ENCODE measurements at places on chromosomes 6 and 20. TPM values are rescaled to one million over a fixed set of nuclear protein-coding genes. Genes with fewer than 3 reads are reported as not detected.

DNA sequence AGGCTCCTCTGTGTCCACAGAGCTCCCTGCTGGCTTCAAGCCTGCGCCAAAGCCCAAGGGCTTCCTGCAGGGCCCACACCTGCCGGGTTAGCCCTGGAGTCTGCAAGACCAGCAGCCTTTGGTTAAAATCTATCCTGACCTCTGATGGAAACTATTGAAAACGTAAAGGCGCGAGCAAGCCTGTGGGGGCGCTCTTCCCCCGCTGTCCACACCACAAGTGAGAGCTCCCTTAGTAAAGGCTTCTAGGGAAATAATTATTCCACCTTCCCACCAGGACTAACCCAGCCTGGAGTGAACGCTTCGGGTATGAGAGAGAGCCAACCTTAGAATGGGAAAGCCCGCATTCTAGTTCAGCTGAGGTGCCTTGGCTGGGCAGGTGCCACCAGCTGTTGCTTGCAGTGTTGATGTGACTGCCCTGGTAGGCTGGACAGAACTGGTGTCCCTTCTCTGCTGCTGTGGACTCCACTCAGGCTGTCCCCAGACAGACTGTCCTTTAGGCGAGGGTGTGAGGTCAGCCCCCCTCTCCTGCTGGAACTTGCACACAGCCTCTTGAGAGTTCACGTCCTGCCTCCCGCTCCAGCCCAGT, 68.7 kb downstream of the SYTL3 start:
- no peak overlapping the region for H3K4me3 ChIP-seq
- H3K27ac ChIP-seq: no peak overlapping the region
- no peak for DNase-seq
- H3K27me3 ChIP-seq: no peaks in the 10 kb centered on the region
- H3K4me1 ChIP-seq: peaks cover 9% of the 10 kb centered on the region

- no peaks in the 10 kb centered on the region for H3K27me3 ChIP-seq
- no peaks in the 10 kb centered on the region for H3K36me3 ChIP-seq
- H3K4me3 ChIP-seq: no peak overlapping the region
- peaks cover 14% of the 10 kb centered on the region for H3K4me1 ChIP-seq
- H3K27ac ChIP-seq: peak overlapping the region; percentile 8
Measured at GRCh38 chr20:22946596-22946995, 88.5 kb upstream of the SSTR4 start.

- H3K4me1 ChIP-seq: no peaks in the 10 kb centered on the region
- no peak overlapping the region for H3K4me3 ChIP-seq
- no peak overlapping the region for H3K27ac ChIP-seq
Measured at GRCh38 chr20:16666272-16666671, 63.6 kb upstream of the SNRPB2 start.

DNA sequence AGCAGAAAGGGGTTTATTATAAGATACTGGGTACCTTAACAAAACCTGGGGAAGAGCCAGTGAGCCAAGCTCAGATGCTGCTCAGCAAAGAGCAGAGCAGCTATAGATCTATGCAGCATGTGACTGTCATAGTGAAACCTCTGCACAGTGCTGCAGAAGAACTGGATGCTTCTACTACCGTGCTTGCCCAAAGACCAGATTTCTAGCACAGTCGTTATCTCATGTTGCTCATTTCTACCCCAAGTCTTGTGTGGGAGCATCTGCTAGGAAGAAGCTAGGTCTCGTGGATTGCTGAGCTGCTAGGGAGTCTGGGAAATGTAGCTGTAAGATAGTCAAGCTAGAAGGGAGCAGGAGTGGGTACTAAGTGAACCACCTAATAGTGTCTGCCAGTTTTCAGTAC, 31.7 kb upstream of the GNRH2 start:
- no peak for DNase-seq
- H3K27me3 ChIP-seq: no peaks in the 10 kb centered on the region
- no peaks in the 10 kb centered on the region for H3K4me1 ChIP-seq
- H3K4me3 ChIP-seq: no peak overlapping the region
- no peak overlapping the region for H3K27ac ChIP-seq

DNA sequence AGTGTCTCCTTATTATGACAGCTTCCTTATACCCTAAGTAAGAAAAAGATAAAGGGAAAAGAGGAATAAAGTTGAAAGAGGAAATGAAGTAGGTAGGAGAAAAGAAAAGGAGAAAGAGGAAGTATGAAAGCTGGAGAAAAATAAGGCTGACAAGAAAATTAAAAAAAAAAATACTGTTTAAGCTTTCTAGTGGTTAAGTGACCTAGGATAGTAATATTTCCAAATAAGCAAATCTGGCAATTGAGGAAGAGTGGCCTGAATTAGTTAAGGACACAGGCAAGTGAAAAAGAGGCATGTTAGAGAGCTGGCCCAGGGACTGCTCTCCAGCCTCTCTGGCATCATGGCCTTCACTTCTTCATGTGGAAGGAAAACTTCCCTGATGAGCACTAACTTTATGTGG, 76.5 kb upstream of the ADGRF1 start:
- no peaks in the 10 kb centered on the region for H3K4me1 ChIP-seq
- H3K27ac ChIP-seq: no peak overlapping the region
- DNase-seq: no peak
- peaks cover 16% of the 10 kb centered on the region for H3K27me3 ChIP-seq
- H3K4me3 ChIP-seq: no peak overlapping the region

- H3K36me3 ChIP-seq: peaks cover 10% of the 10 kb centered on the region
- DNase-seq: no peak
- no peak overlapping the region for H3K27ac ChIP-seq
- no peaks in the 10 kb centered on the region for H3K27me3 ChIP-seq
- no peak overlapping the region for H3K4me3 ChIP-seq
- peaks cover 27% of the 10 kb centered on the region for H3K4me1 ChIP-seq
Measured at GRCh38 chr20:48622421-48622820, 205.4 kb downstream of the PREX1 start.

GRCh38 chr6:168920289-168920688, 333.4 kb downstream of the THBS2 start:
- H3K27me3 ChIP-seq: peaks cover 19% of the 10 kb centered on the region
- H3K36me3 ChIP-seq: no peaks in the 10 kb centered on the region
- peaks cover 11% of the 10 kb centered on the region for H3K4me1 ChIP-seq

- H3K27ac ChIP-seq: no peak overlapping the region
- H3K36me3 ChIP-seq: peaks cover 14% of the 10 kb centered on the region
- no peak for DNase-seq
- H3K27me3 ChIP-seq: peaks cover 20% of the 10 kb centered on the region
- peaks cover 16% of the 10 kb centered on the region for H3K4me1 ChIP-seq
Measured at GRCh38 chr6:16127471-16127870, 1.4 kb upstream of the MYLIP start.

GRCh38 chr6:107118976-107119375, 3.7 kb upstream of the BEND3 start:
- DNase-seq: no peak
- peaks cover 12% of the 10 kb centered on the region for H3K4me1 ChIP-seq
- no peaks in the 10 kb centered on the region for H3K36me3 ChIP-seq
- no peak overlapping the region for H3K4me3 ChIP-seq
- no peak overlapping the region for H3K27ac ChIP-seq
- peaks cover 13% of the 10 kb centered on the region for H3K27me3 ChIP-seq

DNA sequence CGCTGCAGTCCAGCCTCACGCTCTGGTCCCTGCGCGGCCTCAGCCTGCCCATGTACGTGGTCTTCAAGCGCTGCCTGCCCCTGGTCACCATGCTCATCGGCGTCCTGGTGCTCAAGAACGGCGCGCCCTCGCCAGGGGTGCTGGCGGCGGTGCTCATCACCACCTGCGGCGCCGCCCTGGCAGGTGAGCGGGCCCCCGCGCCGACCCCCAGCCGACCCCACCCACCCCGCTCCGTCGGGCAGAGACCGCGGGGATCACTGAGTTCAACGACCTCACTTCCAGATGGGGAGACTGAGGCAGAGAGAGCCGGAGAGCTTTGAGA, 545 bp downstream of the SLC35D3 start:
- H3K36me3 ChIP-seq: no peaks in the 10 kb centered on the region
- peak overlapping the region; percentile 69 for H3K4me3 ChIP-seq
- H3K27me3 ChIP-seq: peaks cover 30% of the 10 kb centered on the region
- peaks cover 13% of the 10 kb centered on the region for H3K4me1 ChIP-seq

DNA sequence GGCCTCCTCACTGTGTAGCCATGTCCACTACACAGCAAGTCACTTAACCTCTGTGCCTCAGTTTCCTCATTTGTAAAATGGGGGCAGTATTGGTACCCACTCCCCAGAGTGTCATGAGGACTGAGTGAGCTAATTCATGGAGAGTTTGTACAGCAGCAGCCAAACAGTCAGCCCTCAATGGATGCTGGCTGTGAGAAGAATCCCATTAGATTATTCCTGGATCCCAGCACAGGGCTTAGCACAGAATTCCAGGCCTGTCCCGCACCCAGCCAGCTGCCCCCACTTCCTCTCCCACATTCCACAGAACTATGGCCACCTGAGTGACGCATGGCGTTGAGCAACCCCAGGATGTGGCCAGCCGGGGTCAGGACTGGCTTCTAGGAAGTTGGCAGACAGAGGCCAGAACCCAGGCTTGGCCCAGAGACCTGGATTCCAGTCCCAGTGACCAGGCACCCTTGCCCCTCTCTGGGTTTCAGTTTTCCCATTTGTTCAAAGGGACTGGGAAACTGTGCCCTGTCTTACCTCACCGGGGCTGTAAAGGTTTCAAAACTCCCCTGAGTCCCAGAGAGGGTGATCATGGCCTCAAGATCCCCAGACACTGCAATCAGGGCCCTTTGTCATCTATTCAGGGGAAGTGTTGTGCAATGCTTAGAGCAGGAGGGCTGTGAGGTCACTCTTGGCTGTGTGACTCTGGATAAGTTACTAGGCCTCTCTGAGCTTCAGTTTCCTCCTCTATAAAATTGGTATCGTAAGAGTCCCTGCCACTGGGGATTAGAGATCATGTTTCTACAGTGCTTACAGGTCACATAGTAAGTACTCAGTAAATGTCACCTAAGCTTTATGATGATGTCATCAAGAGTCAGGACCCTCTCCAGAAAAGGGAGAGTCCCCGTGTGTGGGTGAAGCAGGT, 3.0 kb upstream of the TGM2 start:
- H3K4me1 ChIP-seq: peaks cover 73% of the 10 kb centered on the region
- no peak overlapping the region for H3K4me3 ChIP-seq
- H3K27me3 ChIP-seq: no peaks in the 10 kb centered on the region
- H3K36me3 ChIP-seq: no peaks in the 10 kb centered on the region
- H3K27ac ChIP-seq: peak overlapping the region; percentile 60
- no peak for DNase-seq

GRCh38 chr6:42971746-42972327, 7.1 kb downstream of the PEX6 start:
- DNase-seq: no peak
- H3K36me3 ChIP-seq: peaks cover 12% of the 10 kb centered on the region
- H3K4me1 ChIP-seq: peaks cover 4% of the 10 kb centered on the region
- H3K4me3 ChIP-seq: no peak overlapping the region
- no peaks in the 10 kb centered on the region for H3K27me3 ChIP-seq

GRCh38 chr20:18276821-18277220, 11.5 kb upstream of the ZNF133 start:
- no peaks in the 10 kb centered on the region for H3K36me3 ChIP-seq
- no peak overlapping the region for H3K27ac ChIP-seq
- H3K4me3 ChIP-seq: no peak overlapping the region
- H3K27me3 ChIP-seq: peaks cover 55% of the 10 kb centered on the region
- peak; percentile 88 for DNase-seq

DNA sequence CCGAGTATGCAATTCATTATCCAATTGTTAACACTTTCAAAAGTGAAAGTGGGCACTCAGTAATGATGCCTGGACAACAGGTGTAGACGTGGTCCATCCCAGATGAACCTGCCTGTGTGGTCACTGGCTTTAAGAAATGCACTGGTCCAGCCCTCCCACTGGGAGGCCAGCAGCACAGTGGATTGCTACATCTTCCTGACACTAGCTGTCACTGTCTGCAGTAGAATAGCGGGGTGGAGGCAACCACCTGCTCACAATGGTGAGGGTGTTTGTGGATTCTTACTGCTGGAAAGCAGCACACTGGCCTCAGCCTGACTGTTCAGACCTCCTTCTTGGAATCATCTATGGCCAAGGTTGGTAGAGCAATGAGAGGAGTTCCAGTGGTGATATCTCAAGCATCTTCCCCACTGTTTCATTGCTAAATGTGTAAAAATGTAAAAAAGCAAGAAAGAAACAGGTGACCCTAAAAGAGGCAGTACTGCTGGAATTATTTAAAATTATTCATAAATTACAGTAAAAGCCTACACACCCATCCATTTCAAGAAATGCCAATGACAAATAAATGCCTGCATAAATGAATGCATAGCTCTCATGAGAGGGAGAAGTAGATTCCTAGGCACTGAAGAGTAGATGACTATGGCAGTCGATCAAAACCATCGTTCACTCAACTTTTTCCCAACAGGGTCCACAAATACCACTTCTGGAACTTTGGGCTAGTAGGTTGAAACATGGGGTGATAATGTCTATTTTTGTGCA, 228.0 kb upstream of the PLN start:
- H3K36me3 ChIP-seq: no peaks in the 10 kb centered on the region
- peaks cover 25% of the 10 kb centered on the region for H3K4me1 ChIP-seq
- H3K27me3 ChIP-seq: peaks cover 8% of the 10 kb centered on the region
- H3K27ac ChIP-seq: no peak overlapping the region

GRCh38 chr6:111228094-111228493, 140.8 kb downstream of the SLC16A10 start:
- no peak overlapping the region for H3K27ac ChIP-seq
- H3K27me3 ChIP-seq: peaks cover 10% of the 10 kb centered on the region
- no peak for DNase-seq
- no peaks in the 10 kb centered on the region for H3K36me3 ChIP-seq
- peaks cover 20% of the 10 kb centered on the region for H3K4me1 ChIP-seq
- no peak overlapping the region for H3K4me3 ChIP-seq

GRCh38 chr6:12947151-12947871, 230.7 kb downstream of the PHACTR1 start:
- no peak overlapping the region for H3K27ac ChIP-seq
- H3K36me3 ChIP-seq: no peaks in the 10 kb centered on the region
- H3K27me3 ChIP-seq: peaks cover 5% of the 10 kb centered on the region
- H3K4me3 ChIP-seq: no peak overlapping the region

DNA sequence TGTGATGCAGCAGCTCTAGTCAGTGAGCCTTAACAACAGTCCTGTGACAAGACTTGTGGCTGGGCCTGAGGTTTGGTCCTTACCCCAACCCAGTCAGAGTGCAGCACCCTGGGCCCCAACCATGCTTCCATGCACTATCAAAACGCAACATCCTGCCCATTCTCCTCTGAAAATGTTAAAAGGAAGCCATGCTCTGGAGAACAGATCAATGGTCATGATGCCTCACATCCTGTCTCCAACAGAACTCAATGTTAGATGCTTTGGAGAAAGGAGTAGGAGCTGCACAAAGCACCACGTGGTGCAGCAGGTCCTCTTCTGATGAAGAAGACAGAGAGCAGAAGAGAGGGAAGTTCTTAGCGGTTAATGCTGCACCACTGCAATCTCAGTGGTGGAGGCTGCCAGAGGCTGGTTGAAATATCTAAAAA, 41.9 kb downstream of the TRAM2 start:
- peak overlapping the region; percentile 69 for H3K27ac ChIP-seq
- H3K4me3 ChIP-seq: no peak overlapping the region
- peaks cover 90% of the 10 kb centered on the region for H3K4me1 ChIP-seq

The PDYN gene
- not detected for total RNA-seq

The SIGLEC1 gene
- total RNA-seq: 0.21 TPM

The ATF6B gene
- total RNA-seq: 116 TPM

The DDRGK1 gene
- 84.2 TPM for total RNA-seq

The C6orf89 gene
- total RNA-seq: 73.2 TPM

The FABP7 gene
- total RNA-seq: not detected
